ENCODE measurements at places on chromosomes 11 and 22.
A peak's percentile ranks its signal among the peaks of the same experiment; 100 is the strongest.

DNA sequence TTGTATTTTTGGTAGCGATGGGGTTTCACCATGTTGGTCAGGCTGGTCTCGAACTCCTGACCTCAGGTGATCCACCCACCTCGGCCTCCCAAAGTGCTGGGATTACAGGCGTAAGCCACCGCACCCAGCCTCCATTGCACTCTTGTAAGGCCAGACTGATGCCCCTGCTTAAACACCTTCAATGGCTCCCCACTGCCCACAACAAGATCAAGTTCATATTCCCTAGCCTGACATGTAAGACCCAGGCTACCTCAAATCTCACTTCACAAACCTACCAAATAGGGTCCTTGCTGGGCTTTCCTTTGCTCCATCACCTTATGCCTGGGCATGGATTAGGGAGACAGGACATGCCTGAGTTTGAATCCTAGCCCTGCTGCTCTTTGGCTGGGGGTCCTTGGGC, 13.1 kb downstream of the UQCR10 start:
- DNase-seq: no peak

DNA sequence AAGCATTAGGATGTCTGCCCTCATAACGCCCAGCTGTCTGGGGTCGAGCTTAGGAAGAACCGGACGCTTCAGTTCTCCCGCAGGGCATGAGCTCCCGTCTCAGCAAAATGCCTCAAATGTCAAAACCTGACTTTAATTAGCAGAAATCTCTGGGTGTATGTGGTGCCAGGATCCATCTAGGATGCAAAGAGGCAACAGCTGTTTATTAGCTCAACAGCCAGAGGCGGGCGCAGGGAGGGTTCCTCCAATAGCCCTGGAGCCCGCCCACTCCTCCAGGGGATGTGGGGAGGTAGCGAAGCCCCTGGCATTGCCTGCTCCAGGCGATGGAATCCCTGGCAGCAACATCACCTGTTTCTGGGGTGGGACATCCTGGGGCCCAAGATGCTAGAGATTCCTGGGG, 39.4 kb upstream of the RTL6 start:
- no peak for DNase-seq

DNA sequence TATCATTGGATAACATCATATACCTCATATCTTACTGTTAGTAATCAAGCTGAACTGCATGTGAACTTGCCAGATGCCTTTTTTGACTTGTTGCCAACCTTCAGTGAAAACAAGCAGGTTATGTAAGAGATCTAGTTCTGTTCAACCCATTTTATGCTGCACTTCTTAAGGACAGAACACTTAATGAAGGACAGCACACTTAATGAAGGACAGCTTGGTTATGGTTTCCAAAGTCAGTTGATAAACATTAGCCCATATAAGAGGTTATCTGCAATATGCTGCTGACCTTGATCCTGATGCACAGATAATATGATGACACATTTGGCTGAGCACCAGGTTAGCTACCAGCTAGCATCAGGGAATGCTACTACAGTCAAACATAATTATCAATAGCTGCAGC, 358.7 kb upstream of the PDGFD start:
- no peak for DNase-seq

DNA sequence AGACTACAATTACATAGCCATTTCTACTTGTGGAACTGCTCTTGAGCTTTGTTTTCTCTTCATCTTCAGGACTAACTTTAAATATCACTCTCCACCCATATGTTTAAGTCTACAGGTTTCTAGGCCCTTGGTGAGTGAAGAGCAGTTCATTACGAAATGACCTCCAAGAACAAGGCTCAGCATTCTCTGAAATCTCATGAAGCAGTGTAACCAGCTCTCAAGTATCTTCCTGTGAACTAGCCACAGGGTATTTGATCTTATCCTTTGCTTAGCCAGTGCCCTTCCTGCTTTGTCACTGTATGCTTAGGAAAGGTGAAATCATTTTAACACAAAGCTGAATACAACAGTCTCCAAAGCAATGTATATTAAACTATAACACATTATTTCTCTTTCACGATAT, 20.4 kb upstream of the LYVE1 start:
- no peak for DNase-seq

- DNase-seq: peak; percentile 41
These were observed 2.4 kb downstream of the UCP2 start for GRCh38 chr11:73980001-73980961.
